Activated naive CD4-positive, alpha-beta T cell (primary cell): ENCODE measurements at places on chromosomes 16 and 17.

DNA sequence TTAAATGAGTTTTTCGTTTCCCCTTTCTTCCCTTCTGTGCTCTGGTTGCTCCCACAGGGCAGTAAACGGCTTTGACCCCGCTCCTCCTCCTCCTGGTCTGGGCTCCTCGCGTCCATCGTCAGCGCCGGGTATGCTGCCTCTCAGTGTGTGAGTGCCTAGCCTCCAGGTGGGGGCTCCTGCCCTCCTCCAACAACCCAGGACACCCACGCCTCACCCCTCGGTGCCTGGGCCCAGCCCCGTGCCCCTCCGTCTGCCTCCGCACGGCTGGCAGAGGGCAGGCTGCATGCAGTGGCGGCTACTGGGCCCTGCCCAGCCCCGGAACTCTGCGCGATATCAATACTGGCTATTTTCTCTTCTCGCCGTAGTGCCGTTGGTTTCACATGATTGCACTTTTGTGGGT is 31.2 kb downstream of the NDEL1 start:
- DNase-seq, result no peak

DNA sequence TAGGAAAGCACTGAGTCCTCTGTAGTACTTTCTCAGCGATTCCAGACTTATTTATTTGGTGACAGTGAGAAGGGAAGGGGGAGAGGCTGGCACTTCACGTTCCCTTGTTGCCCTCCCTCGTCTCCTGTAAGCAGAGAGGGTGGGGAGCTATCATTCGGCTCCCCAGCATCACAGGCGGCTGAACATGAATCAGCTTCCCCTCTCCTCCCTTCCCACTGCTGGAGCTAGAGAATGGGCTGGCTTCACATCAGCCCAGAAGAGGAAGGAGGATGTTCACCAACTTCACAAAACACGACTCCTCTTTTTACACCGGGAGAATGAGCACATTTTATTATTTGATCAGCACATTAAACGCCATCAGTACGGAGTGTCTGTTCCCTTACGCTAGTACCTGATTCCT is 6.7 kb upstream of the CMIP start:
- no peak for DNase-seq

- DNase-seq, result no peak
These were observed 46.4 kb downstream of the SLFN5 start for GRCh38 chr17:35289222-35289621.

DNA sequence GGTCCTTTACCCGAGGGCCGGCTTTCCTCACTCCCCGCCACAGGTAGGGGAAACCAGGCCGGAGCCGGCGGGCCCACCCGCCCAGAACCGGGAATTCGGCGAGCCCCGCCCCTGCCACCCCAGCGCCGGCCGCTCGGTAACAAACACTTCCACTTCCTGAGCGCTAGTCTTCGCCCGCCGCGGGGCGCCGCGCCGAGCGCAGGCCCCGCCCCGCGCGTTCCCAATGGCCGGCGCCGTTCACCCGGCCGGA is 224 bp upstream of the NHERF1 start:
- no peak for DNase-seq

DNA sequence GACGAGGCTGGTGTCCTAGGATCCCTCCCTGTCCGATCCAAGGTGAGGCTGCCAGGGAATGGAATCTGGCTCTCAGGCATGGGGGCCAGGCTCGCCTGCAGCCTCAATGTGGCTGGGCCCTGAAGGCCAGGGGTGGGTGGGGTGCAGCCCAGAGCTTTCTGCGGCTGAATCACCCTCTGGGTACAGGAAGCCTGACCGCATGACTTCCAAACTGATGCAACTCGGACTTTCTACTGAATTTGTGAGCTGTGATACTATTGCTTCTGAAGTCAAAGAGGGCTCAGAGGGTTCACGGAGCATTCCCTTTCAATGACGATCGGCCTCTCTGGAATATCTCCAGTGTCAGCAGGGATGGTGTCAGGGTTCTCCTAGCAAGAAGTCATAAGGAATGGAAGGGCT is 123.7 kb downstream of the METRNL start:
- no peak for DNase-seq

- DNase-seq, result no peak
These were observed 1.7 kb upstream of the LASP1 start for GRCh38 chr17:38867968-38868816.

DNA sequence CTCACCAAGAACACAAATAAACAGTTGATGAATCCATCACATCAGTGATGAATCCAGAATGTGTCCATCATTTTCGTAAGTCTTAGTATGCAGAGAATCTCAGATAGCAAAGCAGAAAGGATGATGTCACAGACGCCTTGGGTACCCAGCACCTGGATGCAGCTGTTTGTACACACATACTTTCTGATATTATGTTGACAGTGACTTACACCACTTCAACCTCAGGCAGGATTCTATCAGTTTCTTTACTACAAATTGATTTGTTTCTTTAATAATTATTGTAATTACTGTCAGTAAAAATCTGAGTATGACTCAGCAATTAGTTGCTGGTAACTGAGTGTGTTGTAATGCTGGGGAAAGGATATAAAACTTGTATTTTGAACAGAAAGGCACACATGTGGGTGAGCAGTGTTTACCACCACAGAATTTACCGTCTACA is 159.8 kb downstream of the RPTOR start:
- no peak for DNase-seq

- no peak for DNase-seq
These were observed 2.1 kb upstream of the HEXIM1 start for GRCh38 chr17:45146166-45146565.

GRCh38 chr16:25079637-25080378 is 31.7 kb upstream of the LCMT1 start:
- no peak for DNase-seq

- no peak for DNase-seq
These were observed 708.0 kb upstream of the SOX9 start for GRCh38 chr17:71412803-71413202.
